ENCODE measurements at places on chromosomes 5 and 9.

DNA sequence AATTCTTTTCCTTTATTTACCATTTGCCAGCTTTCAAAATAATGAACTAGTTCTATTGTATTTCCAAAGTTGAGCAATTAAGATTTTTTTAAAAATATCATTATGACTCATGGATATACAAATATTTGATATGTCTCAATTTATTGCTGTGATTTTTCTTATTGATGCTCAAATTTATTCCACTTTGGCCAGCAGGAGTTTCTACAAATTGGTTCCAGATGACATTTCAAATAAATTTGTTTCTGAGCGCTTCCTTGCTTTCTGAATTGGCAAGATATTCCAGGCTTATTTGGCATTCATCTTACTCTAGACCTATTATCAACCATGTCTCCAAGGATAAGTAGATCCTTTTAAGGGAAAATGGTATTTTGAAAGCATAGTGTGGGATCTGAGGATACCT lies 58.5 kb upstream of the TJP2 start:
- DNase-seq, result no peak

GRCh38 chr5:135069895-135070657 lies 36.0 kb upstream of the PITX1 start:
- no peak for DNase-seq

DNA sequence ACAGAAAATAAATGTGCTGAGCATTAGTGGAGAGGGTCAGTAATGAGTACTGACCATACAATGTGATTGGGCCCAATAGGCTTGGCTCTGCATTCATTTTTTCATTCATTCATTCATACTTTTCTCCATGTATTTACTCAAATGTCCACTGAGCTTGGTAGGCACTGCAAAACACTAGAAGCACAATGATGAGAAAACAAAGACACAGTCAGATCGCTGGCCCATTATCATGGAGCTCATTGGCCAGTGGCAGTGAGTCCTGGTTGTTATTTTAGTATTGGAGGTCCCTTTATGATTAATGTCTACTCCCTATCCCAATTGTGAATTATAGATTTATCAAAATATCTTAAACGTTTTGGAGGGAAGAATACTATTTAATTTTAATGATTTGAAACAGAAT lies 1079.7 kb upstream of the DMAC1 start:
- no peak for DNase-seq

- no peak for DNase-seq
These were observed 47.2 kb downstream of the MARCHF3 start for GRCh38 chr5:126982926-126983873.

- no peak for DNase-seq
These were observed 125.0 kb upstream of the LPCAT1 start for GRCh38 chr5:1648806-1649205.

GRCh38 chr5:127812570-127812969 lies 109.4 kb downstream of the CCDC192 start:
- no peak for DNase-seq

GRCh38 chr5:57036761-57037160 lies 84.8 kb upstream of the MIER3 start:
- DNase-seq, result no peak

GRCh38 chr5:111070272-111071134 lies 1.0 kb upstream of the TSLP start:
- peak; percentile 7 for DNase-seq

- no peak for DNase-seq
These were observed 413.4 kb downstream of the MAN2A1 start for GRCh38 chr5:110103081-110103480.

DNA sequence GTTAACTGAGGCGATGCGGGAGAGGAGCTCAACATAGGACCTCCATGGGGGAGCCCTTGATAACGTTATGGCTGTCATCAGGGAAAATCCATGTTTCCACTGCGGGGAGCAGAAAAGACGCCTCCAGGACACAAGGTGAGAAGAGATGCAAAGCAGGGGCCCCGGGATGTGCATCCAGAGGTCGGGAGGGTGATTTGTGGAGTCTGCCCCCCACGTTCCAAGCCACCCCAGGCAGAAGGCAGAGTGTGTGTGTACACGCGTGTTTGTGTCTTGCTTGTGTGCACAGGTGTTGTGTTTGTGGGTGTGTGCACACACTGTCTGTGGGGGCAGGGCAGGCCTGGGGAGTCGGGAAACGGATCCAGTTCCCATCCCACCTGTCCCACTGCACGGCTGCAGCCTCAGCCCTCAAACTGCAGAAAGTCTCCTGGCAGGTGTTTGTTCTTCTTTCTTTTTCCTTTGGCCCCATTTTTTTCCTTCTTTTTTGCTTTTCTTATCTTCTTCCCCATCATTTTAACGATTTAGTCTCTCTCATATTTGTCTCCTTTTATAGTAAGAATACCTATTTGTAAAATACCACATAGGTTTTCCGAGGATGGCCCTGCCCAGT lies 17.4 kb upstream of the PLEKHG4B start:
- DNase-seq, result no peak

- no peak for DNase-seq
These were observed 208.0 kb downstream of the SGCD start for GRCh38 chr5:156534906-156535485.

- no peak for DNase-seq
These were observed 31.9 kb downstream of the GNA14 start for GRCh38 chr9:77616191-77616590.

- no peak for DNase-seq
These were observed 7.8 kb downstream of the FST start for GRCh38 chr5:53488195-53488722.

GRCh38 chr5:173324115-173325001 lies 3.9 kb downstream of the STC2 start:
- DNase-seq, result no peak

GRCh38 chr5:174229514-174230370 lies 184.2 kb downstream of the NSG2 start:
- no peak for DNase-seq

GRCh38 chr9:98326459-98327248 lies 71.2 kb upstream of the TBC1D2 start:
- DNase-seq, result no peak

DNA sequence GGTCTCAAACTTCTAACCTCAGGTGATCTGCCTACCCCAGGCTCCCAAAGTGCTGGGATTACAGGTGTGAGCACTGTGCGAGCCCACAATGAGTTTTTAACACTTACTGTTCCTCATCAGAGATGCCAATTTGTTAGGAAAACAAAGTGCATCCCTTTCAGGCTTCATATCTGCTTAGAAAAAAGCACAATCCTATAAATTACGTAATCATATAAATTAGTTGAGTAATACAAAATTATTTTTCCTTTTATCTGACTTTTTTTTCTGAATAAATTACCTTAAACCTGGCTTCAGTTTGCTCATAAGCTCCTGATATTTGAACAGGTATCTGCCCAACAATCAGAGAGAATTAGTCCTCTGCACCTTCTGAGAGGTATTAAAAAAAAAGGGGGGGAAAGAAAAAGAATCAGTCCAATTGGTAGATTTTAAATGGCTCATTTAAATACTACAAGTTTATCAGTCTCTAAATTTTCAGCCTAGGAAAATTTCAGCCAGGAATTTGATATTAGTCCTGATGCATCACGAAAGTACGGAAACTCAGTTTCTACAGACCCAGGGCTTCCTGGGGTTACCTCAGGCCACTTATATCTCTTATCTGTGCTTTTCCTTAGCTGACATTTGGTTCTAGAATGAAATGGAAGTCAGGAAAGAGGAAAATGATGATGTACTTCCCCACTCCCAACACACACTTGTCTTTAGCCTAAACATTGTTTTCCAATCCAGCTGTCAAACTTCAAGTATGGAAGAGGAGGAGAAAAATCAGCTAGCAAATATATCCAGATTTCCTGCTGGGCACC lies 26.8 kb downstream of the ITGA1 start:
- no peak for DNase-seq

GRCh38 chr9:132998831-132999635 lies 20.5 kb downstream of the GFI1B start:
- no peak for DNase-seq

- DNase-seq, result no peak
These were observed 166.4 kb downstream of the FAM170A start for GRCh38 chr5:119795768-119796167.

DNA sequence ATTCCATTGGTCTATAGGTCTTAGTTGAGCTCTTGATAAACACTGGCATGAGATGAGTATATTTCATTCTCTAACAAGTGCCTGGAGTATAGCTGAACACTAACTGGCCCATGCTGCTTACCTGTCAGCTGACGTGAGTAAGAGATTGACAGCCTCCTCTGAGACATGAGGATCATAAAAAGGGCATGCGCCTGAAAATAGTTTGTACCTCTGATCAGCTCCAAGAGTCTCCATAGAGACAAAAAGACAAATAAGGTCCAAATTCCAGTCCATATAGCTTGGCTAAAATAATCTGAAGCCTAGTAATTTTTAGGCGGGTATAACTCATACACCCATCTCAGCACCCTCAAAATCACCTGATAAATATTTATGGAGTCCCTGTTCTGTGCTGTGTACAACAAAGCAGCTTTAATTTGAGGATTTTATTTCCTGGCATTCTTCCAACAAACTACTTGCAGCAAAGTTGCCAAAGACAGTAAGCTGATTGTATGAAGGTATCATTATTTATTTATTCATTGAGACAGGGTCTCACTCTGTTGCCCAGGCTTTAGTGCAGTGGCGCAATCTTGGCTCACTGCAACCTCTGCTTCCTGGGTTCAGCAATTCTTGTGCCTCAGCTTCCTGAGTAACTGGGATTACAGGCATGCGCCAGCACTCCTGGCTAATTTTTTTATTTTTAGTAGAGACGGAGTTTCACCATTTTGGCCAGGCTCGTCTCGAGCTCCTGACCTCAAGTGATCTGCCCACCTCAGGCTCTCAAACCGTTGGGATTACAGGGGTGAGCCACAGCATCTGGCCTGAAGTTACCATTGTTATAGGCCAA lies 16.2 kb upstream of the FSD1L start:
- DNase-seq, result no peak
